ENCODE measurements at places on chromosomes 4 and X. TPM values are rescaled to one million over a fixed set of nuclear protein-coding genes. Genes with fewer than 3 reads are reported as not detected.

DNA sequence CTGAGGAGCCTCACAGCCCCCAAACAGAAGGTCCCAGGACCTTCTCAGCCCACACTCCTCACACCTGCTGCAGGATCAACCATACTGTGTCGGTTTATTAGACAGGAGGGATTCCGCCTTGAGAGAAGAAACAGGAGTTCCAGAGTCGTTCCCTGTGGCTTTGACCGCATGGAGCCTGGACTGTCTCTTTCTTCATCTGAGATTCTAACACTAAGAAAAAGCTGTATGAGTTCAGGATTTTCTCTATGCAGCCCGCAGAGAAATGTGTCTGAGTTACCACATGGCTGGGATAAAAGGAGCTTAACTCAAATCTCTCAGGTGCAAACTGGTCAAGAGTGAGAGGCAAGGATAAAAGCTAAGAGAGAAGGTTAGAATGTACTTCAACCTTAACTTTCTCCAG lies 126.7 kb downstream of the AFAP1 start:
- no peak for DNase-seq

GRCh38 chr4:38860788-38861424 lies 4.3 kb upstream of the TLR6 start:
- DNase-seq = peak; percentile 43

GRCh38 chr4:32106767-32107166 lies 1386.6 kb downstream of the PCDH7 start:
- DNase-seq = no peak

- no peak for DNase-seq
Measured at GRCh38 chrX:152641996-152642395, 4.3 kb downstream of the GABRQ start.

- DNase-seq = no peak
Measured at GRCh38 chrX:71556036-71556435, 22.2 kb upstream of the GCNA start.

DNA sequence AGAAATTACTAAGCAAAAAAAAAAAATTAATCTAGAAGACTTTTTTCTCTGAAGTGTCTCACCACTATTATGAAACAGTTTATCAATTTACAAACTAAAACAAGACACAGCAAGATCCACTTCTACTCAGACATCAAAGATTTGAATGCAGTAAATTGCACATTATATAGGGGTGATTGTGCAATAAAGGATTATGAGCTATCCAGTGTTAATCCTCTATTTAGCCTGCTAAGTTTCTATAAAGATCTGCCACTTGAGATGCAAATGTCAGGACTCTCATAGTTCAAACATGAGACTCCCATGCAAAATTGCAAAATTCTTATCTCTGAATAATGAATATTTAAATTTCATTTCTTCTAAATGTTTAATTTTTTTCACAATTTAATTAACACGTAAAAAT lies 2.2 kb downstream of the TECRL start:
- no peak for DNase-seq

DNA sequence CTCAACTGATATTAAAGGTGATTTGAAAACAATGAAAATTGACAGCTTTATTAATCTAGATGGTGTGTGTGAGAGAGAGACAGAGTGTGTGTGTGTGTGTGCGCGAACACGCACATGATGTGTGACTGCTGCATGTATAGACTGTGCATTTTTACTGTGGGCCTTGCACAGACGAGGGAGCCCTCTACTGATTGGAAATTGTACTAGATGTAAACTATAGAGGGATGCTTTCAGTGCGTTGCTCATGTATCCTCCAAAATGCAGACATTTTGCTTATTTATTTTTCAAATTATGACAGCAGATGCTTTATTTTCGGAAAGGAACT lies 168.4 kb upstream of the GK2 start:
- no peak for DNase-seq

GRCh38 chr4:73540826-73541225 lies 59.3 kb downstream of the AFM start:
- no peak for DNase-seq

DNA sequence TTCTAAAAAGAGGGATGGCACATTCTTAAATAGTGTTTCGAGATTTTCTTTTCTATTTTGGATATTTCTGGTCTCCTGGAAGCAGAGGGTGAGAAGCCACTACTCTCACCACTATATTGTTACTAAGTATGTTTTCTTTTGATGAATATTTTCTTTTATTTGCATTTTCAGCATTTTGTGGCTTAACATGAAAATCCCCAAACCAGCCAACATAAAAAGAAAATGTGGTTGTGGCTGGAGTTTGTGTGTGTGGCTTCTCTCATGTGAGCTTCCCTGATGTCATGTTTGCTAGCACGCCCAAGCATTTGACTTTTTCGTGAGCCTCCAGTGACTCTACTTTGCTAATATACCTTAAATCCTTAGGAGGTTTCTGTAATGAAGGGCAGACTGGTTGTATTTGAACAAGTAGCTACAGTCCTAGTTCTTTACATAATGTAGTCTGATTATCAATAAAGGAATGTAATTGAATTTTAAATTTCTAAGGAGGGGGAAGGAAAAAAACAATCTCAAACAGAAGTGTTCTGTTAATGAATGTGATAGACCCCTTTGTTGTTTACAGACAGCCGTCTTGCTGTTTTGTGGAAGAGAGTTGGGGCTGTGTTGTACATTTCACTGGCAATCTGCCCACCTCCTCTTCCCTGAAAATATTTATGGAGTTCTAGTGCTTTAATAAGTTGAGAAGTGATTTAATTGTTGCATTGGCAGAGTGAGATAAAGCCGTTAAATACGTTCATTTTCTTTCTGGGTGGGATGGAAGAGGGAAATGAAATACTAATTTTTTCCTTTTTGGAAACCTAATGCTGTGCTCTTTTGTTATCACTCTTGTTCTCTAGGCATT lies 114.6 kb downstream of the ARHGAP10 start:
- DNase-seq = no peak

GRCh38 chr4:42360256-42360669 lies 37.0 kb upstream of the SHISA3 start:
- no peak for DNase-seq

DNA sequence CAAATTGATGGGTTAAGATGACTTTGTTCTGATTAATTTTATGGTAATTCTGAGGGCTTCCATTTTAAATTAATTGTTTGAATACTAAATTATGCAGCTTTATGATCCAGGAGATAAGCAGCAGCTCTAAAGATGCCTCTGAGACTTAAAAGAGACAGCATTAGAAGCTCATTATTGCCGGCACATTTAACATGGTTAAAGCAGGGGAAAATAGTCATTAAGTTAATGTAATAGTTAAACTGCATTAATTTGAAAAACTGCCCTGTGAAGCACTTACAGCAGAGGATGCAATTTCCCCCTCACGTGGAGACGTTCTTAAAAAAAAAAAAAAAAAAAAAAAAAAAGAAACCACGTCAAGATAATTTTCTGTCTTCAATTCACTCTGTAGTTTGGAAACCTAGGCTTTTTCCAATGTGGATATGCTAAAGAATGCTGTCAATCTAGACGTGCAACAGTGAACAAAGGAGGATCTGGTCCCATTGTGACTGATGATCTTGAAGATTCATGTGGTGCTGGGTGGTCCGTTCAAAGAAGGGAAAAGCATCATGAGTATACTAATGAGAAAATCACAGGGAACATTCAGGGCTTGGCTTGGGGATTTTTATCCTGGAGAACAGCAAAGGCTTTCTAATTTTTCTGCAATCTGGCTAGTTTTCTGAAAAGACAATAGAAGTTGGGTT lies 440.6 kb upstream of the HS3ST1 start:
- DNase-seq = no peak

DNA sequence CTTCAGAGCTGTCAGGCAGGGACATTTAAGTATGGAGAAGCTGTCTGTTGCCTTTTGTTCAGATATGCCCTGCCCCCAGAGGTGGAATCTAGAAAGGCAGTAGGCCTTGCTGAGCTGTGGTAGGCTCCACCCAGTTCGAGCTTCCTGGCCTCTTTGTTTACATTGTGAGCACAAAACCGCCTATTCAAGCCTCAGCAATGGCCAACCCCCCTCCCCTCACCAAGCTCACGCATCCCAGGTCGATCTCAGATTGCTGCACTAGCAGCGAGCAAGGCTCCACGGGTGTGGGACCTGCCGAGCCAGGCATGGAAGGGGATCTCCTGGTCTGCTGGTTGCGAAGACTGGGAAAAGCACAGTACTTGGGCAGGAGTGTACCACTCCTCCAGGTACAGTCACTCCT lies 59.3 kb downstream of the ZNF674 start:
- DNase-seq = no peak

- DNase-seq = no peak
Measured at GRCh38 chr4:139278485-139278884, 1.5 kb downstream of the MGARP start.

GRCh38 chrX:69027181-69028005 lies 137.9 kb downstream of the PJA1 start:
- DNase-seq = no peak

DNA sequence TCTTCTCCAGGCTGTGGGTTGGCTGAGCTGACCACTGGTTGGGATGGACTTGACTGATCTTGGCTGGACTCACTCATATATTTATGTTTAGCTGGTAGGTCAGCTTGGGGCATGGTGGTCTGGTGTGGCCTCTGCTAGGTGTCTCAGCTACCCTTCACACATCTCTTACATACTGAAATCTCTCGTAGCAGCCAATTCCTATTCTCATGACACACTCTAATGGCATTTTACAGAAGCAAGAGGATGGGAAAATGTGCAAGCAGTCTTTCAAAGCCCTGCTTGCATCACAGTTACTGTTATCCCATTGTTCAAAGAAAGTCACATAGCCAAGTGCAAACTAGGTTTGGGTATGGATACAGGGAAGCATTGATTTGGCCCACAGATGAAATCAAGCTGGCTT lies 55.5 kb upstream of the PCDH18 start:
- DNase-seq = no peak

DNA sequence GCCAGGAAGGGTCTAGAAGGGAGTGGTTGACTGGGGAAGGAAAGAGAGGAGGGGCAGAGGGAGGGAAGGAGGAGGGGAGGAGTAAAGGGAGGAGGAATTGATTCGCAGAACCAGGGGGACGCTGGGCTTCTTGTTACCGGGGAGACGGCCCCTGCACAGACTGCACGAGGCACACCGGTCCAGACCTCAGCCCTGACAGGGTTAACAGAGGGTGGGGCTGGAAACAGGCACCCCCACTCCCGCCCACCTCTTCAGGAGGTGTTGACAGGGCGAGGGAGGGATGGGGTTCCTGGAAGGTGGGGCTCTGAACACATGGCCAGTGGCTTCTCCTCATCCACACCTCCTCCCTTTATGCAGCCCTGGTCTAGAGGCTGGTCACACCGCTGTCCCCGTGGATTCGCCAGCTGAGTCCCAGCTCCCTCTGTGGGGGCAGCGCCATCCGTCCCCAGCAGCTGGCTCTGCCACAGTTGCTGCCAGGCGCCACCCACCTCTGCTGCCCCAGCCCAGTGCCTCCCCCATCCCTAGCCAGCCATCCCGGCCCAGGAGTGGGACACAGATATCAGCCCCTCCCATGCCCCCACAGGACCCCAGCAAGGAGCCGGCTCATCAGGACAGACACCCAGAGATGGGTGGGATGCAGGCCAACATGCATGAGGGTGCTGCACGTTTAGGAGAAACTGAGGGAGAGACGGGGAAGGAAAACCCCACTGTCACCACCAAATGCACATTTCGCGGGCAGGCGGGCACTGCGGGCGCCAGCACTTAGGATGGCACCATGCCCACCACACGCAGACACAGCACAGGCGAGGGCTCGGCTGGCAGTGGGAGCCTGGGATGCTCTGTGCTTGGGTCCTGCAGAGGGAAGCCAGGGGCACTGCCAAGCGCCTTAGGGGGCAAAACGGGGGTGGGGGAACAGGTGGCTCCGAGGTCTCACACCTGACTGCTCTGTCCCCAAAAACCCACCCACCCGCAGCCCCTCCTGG lies 87.6 kb downstream of the ABLIM2 start:
- DNase-seq = no peak

DNA sequence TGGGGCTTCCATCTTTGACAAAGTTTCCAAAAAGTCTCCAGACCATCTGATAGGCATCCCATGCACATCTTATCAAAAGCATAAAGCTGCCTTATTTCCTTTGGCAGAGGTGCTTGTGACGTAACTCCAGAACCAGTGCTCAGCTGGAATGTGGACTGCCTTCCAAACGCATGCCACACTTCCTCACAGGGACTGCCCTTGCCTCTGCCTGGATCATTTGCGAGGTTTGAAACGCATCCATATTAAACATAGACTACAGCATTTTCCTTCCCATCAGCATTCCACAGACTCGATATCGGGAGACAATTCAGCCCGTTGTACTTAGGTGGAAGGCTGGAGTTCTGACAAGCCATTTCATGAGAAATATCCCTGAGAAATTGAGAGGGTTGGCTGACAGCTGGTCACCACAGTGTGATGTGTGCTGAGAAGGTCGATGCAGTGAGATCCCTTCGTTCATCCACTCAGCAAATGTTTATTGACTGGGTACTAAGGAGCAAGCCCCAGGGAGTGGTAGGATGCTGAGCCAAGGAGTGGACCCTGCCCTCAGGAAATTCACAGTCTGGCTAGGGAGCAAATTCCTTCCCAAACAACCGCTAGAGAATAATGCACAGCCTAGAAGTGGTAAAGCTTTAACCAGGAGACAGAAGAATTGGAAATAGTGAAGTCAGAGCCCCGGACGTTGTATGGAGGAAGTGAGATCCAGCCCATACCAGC lies 376.0 kb downstream of the BCOR start:
- no peak for DNase-seq

DNA sequence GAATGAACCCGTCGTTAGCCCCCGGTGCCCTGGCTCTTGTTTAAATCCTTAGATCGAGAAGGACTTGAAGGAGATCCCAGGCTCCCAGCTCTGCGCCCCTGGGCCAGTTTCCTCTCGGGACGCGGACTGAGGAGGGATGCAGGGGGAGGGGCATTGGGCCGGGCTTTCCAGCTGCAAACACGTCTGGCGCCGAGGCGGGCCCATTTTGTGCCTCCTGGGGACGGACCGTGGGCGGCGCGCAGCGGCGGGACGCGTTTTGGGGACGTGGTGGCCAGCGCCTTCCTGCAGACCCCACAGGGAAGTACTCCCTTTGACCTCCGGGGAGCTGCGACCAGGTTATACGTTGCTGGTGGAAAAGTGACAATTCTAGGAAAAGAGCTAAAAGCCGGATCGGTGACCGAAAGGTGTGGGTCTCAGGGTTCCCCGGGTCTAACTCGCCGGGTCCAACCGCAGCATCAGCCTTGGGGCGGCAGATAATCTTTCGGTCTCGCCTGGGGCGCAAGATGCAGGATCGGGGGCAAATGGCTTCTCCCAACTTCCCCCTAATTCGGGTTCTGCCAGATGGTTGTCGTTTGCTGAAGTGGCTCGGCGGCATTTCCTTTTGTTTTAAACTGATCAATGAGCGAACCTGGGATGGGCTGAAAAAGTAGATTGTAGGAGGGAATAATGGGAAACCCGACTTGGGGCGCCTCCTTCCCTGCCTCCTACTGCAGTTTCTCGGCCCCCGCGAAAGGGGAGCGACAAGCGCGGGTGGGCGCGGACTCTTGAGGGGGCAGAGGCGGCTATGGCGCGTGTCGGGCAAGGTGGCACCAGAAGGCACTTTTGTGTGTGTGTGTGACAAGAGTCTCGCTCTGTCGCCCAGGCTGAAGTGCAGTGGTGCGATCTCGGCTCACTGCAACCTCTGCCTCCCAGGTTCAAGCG lies 2.9 kb downstream of the PDGFRA start:
- DNase-seq = peak; percentile 34

Gene TBX22
- total RNA-seq = not detected

Gene IDUA
- total RNA-seq = 38.7 TPM

Gene VCX2
- not detected for total RNA-seq

Gene CYSLTR1
- 4.1 TPM for total RNA-seq

Gene DMD
- 0.17 TPM for total RNA-seq

Gene LRAT
- not detected for total RNA-seq

Gene TAF7L
- total RNA-seq = not detected

Gene MSANTD1
- 1.4 TPM for total RNA-seq

Gene PRR32
- total RNA-seq = not detected

Gene UGT2B15
- total RNA-seq = not detected
